Osteocyte (in vitro differentiated cells): ENCODE measurements at places on chromosomes 7 and 10.

GRCh38 chr10:133203652-133204195 lies 26.3 kb upstream of the UTF1 start:
- no peak for DNase-seq

GRCh38 chr10:46268076-46268881 lies 18.5 kb upstream of the ANTXRL start:
- DNase-seq, result peak; percentile 59

DNA sequence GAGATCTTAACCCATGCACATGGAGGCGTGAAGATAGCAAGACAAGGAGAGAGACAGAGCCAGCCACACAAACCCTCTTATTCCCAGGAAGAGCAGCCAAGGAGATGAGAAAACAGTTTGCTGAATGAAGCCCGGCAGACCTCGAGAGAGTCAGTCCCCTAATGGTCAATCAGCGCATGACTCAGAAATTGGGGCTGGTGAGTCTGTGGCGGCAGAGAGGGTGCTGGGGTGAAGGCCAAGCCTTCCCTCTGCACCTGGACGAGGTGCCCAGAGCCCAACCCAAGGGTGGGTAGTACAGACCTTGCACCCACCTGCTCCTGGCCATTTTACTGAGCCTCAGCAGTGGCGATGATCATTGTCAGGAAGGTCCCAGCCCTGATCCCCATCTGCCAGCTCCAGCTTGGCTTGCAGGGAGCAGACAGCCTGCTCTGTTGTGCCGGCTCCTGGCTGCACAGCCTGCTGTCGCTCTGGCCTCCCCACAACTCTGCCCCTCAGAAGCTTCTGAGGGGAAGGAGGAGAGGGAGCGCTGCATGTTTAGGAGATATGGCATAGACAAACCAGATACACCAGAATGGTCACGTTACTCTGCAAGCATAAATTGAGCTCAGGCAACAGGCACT lies 256.6 kb downstream of the RPS24 start:
- no peak for DNase-seq

DNA sequence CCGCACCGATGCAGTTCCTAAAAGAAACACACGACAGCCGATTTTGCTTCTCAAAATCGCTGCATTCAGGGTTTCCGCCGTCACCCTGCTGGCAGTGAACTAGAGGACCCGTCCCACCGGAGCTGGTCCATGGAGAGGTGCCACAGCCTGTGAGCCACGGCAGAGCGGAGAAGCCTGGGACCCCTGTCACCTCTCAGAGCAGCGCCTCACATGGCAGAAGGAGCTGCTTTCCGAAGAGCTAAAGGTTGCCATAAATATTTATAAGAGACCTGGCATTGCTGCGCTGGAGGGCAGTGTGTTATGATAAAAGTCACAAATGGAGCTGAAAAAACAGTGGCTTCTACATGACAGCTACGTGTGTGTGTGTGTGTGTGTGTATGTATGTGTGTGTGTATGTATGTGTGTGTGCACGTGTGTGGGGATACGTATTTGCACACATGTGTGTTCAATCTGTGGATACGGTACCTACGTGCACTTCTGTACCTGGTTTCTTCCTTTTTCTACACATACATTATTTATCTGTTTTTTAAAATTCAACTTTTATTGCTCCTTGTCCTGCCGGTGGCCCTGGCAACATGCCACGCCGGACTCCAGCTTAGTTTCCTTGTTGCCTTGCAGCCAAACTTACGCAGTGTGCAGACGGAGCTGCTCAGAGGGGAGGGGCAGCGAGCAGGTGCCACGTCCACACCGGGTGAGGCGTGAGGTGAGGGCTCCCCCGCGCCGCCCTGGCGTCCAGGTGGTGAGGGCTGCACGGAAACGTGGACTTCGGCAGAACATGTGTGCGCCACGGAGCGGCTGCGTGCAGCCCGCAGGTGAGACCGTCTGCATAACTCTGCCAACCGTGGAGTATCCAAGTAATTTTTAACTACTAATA lies 115.2 kb upstream of the PITRM1 start:
- peak; percentile 81 for DNase-seq

DNA sequence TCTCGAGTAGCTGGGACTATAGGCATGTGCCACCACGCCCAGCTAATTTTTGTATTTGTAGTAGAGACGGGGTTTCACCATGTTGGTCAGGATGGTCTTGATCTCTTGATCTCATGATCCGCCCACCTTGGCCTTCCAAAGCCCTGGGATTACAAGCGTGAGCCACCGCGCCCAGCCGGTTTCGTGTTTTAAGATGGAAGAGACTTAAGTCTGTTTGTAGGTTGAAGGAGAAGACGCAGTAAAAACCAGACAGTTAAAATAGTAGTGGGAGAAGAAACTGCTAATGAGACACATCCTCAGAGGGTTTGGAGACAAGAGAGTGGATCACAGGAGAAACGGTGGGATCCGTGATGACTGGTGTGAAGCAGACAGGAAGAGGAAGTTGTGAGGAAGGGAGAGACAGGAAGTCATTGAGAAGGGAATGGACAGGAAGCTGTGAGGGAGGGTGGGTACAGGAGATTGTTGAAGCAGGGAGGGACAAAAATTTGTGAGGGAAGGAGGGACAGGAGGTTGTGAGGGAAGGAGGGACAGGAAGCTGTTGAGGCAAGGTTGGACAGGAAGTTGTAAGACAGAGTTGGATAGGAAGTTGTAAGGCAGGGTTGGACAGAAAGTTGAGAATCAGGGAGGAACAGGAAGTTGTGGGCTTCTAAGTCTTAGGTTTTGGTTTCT lies 115.5 kb downstream of the WDFY4 start:
- DNase-seq, result peak; percentile 30

DNA sequence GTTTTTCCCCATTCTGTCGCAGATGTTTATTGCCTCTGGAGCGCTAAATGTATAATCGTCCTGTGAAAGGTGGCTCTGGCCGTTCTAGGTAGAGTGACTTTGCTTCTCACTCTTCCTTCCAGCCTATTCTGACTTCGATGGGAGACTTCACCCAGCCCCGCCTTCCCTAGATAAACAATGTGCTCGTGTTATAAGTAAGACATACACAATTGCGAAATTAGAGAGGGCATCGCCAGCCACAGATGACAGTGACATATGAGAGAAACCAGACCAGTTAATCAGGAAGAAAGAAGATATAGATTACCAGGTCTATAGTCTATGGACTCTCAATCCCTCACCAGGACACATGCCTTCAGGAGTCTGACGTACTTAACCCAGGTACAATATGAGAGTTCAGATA lies 1050.5 kb upstream of the AUTS2 start:
- DNase-seq, result no peak

DNA sequence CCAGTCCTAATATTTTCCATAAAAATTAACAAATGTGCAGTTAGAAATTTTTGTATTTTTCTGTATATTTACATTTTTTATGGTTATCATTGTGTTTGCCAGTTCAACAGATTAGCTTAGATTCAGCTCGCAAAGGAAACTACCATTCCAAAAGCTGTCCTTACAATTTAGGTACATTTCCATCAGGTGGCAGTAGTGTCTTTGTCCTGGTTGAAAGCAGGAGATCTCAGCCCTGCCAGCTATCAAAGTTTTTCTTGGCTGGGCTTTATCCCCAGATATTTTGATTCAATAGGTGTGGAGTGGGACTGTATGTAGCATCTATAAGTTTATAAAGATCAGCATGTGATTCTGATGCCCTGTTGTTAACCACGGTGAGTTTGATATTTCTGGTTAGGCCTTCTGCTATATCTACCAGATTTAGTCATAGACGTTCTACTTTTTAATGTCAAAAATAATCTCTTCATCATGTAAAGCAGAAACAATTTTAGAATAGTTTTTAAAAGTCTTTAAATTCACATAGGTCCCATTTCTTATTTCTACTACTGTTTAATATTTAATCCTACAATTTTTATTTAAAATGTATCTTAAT lies 15.5 kb upstream of the ICA1 start:
- no peak for DNase-seq

DNA sequence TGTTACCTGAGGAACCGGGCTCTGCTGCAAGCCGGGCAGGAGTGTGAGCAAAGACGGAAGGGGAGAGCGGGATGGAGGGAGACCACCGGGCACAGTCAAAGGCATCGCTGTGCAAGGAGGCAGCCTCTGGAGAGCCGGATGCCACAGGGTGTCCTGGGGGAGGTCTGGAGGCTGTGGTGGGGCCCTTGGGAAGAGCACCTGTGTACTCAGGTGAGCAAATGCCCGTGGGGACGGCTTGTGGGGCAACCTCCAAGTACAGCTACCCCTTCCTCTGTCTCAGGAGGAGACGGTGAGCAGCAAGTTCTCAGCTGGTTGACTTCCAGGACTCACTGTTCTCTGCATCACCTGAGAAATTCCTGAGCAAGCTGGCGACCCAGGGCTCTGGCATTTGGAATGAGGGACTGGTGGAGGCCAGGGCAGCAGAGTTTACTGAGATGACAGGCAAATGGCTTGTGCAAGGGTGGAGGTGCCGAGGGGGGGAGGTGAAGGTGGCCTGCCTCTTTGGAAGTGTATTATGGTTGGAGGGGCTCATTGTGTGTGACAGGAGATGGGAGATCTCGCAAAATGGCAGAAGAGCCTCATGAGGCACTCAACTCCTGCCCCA lies 345.2 kb upstream of the SHH start:
- DNase-seq, result peak; percentile 82

- no peak for DNase-seq
These were observed 86.7 kb downstream of the VWDE start for GRCh38 chr7:12316925-12317324.

DNA sequence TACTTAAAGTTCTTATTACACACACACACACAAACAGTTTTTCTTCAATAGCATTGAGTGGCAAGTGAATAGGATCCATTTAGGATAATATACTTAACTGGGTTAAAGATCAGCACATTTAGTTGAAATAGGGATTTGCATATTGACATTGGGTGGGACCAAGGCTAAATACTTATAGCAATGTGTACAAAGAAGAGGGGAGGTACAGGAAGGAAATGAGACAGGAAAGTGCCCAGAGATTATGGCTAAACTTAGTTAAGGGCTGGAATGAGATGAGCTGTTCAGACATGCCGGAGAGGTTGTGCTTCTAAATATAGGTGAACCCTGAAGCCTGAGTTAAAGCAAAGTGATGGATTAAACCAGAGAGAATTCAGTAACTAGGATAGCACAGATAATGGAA lies 95.1 kb downstream of the LSMEM1 start:
- no peak for DNase-seq

- DNase-seq, result no peak
These were observed 55.5 kb downstream of the VWA2 start for GRCh38 chr10:114294549-114294948.

GRCh38 chr10:70007116-70007820 lies 45.4 kb upstream of the MACROH2A2 start:
- no peak for DNase-seq

- DNase-seq, result no peak
These were observed 4.8 kb upstream of the EIF4EBP2 start for GRCh38 chr10:70399177-70399576.

DNA sequence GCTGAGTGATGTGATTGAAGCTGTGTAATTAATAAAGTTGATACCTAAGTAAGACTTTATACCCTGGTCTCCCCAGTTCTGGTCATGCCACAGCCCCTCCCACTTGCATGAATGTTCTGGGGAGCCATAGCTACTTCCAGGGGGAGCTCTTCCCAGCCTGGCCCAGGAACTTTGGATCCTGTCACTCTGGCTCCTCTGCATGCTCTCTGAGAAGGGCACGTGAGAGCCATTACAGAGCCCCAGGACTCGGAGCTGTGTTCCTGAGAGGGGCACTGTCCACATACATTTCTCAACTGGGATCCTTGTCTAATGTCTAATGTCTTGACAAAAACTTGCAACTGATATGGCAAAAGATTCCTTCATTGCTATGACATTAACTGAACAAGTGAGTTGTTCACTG lies 173.9 kb upstream of the NPY start:
- DNase-seq, result no peak
